D341Med (cell line): ENCODE measurements at places on chromosomes 3 and 15.

DNA sequence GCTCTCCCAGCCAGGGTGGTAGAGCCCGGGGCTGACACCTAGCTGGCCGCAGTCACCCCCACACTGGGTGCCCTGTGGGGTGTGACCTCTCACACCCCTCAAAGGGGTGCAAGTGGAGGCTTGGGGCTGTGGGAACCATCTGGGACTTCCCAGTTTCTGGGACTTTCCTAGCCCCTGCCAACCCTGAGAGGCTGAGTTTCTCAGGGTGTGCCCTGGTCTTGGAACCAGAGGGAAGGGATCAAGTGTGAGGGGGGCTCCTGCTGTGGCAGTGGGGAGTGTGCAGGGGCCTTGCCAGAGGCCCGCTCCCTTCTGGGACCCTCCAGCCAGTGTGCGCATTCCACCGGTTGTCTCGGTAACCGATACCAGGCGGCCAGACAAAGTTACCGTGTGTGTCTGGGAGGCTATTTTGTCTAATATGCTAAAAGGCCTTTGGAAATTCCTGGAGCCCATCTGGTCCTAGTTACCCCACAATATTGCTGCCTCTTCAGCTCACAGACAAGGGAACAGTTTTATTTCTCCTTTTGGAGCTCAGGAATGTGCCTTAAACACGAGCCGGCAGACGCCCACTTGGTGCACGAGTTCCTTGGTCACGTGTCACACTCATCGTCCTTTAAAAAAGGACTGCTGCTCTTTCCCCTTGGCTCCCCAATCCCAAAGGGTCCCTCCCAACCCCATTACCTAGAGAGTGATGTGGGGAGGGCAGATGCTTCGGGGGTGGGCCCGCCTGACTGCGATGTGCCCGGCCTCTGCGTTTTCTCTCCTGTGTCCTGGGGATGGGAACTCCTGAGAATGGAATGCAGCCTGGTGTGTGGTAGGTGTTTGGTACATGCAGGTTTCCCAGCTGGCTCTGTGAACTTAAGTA lies 33.2 kb downstream of the HDAC11 start:
- DNase-seq = no peak

DNA sequence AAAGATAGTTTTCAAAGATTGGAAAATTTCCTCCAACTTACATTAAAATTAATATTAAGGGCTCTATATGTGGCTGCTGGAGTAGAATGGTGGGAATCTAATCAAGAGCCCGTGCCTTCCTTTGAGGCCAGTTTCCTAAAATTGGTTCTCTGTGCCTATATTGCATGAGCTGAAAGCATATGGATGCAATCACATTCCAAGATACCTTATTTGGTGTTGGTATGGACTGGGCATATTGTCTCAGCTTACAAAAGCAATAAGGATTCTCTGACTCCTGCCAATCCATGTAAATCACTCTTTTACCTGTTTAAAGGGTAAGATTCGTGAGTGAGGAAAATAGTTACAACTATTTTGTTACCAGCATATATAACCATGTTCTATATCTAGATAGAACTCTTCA lies 111.6 kb downstream of the GREM1 start:
- no peak for DNase-seq

DNA sequence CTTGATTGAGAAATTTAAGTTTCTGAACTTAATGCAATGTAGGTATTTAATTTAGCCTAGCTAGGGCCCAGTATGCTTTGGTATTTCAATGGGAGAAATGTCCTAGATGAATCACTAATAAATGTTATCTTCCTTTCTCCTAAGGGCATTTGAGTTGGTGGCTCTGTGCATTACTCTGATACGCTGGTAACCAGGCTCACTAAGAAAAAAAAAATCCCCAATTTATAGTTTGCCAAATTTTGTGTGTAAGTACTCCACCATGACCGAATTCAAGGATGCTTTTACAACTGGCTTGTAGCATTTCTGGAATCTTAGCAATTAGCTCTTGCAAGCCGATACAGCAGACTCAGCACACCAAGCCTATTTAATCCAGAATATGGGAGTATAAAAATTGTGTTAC lies 94.6 kb upstream of the LPP start:
- DNase-seq = no peak

DNA sequence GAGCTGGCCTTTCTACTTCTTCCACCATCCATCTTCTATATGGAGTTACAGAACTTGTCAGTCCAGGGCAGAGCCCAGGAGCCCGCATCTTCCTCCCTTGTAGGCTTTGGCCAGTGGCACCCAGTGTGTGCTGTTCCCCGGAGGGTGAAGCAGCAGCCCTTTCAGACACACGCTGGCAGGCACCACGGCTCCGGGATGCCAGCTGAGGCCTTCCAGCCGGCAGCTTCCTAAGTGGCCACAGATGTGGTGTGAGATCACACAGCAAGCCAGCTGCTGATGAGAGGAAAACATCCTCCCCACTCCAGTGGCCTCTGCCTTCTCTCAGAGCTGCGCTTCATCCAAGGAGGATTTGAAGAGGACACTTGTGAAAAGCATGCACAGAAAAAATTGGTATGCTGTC lies 24.1 kb downstream of the CRABP1 start:
- no peak for DNase-seq

DNA sequence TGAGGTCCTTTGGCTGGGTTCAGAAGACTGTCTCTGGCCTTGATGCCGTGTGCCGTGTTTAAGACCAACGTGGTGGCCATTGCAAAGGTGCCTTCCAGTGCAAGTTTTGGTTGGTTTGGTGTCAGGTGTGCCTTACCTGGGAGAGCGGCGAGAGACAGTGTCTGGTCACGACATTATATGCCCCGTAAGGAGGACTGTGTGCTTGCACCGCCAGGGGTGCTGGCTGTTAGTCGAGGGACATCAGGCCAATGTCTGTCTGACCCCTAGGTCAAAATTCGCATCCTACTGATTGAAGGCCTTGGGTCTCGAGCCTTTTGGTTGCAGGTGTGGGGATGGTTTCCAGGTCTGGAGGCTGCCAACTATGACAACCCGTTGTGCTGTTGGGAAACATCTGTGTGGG lies 111.9 kb downstream of the SNRPN start:
- no peak for DNase-seq

DNA sequence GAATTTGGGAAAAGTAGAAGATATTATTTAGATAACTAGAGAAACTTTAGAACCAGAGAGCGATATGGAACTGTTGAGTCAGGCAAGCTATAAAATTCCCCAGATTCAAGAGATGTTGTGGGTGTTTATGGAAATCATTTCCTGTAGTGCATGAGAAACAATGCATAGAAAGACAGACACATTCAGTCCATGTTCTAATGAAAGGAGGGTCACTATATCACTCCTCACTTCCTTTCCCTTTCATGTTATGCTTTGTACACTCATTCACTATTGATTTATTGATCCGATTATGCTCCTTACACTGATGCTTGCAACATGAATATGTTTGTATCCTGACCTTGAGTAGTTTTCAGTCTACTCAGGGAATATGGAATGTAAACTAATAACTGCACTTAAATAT lies 1459.9 kb upstream of the ALCAM start:
- DNase-seq = no peak

DNA sequence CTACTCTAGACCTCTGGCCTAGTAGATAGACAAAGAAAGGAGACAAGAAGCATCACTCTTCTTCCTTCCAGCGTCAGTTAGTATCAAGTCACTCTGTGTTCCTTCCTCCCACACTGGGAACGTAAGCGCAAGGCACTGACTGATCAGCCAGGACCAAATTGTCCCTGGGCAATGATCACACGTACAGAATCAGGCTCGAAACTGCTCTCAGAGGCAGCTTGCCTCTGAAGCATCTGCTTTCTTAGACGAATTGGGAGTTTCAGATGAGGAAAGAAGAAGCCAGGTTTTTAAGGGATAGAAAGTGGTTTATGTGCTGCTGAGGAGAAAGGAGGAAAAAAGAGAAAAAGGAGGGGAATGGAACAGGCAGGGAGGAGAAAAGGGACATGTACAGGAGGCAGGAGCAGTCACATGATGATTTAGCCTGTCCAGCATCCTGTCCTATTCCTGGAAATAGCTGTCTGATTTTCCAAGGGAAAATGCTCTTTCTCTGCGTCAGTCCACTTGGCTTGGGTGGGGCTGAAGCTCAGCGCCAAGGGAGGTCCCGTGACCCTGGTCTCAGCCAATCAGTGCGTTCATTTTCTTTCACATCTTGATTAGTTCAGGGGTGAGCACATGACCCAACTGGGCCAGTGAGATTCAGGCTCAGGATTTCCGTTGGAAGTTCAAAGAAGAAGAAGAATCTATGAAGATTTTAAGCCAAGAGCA lies 102.0 kb upstream of the PRICKLE2 start:
- DNase-seq = no peak

DNA sequence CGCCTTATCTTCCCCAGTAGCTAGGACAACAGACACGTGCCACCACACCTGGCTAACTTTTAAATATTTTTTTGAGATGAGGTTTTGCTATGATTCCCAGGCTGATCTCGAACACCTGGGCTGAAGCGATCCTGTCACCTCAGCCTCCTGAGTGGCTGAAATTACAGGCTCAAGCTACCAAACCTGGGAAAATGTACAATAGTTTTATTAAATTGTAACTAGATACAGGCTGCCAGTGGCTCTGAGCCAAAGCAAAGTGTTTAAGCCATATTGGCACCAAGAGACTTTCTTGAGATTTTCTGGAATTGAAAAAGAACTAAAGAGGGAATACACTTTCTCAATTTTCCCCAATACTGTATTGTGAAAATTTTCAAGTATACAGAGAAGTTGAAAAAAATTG lies 204.3 kb downstream of the SUCLG2 start:
- DNase-seq = no peak

DNA sequence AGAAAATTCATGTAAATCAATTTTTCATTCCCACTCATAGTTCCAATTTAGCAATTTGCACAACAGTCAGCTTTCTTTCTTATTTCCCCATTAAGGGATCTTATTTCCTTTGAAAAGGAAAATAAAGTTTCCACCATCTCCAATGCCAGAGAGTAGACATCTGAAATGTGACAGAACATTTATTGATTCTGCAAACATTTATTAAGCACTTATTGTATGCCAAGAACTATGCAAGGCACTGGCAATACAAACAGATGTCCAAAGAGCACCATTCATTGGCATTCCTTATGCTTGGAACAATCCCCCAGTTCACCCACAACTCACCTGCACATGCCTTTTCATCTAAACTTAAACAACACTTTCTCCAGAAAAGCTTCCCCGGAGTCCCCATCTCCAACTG lies 2.5 kb upstream of the TFDP2 start:
- no peak for DNase-seq

GRCh38 chr3:20288050-20288449 lies 102.0 kb upstream of the SGO1 start:
- DNase-seq = no peak

- no peak for DNase-seq
Observed at GRCh38 chr15:36784098-36784670, 204.8 kb downstream of the CDIN1 start.

DNA sequence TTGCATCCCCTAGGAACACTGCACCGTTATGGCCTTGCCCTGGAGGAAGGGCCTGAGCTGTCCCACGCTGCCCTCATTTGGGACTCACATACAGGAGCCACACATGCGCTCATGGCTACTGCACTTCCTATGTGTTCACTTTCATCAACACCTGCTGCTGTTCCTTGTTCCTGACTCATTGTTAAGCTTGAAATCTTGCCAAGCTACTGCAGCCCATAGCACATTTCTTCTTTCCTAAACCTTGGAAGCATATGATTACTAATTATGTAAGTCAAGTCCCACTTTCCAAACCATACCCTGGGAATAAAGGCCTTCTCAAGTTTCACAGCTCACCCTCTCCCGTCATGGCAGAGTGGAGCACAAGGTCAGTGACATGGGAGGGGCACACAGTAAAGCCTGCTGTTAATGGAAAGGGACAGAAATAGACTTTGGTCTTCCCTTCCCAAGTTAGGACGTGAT lies 307.9 kb downstream of the CLSTN2 start:
- DNase-seq = no peak

GRCh38 chr15:84638103-84638502 lies 16.0 kb downstream of the WDR73 start:
- no peak for DNase-seq

DNA sequence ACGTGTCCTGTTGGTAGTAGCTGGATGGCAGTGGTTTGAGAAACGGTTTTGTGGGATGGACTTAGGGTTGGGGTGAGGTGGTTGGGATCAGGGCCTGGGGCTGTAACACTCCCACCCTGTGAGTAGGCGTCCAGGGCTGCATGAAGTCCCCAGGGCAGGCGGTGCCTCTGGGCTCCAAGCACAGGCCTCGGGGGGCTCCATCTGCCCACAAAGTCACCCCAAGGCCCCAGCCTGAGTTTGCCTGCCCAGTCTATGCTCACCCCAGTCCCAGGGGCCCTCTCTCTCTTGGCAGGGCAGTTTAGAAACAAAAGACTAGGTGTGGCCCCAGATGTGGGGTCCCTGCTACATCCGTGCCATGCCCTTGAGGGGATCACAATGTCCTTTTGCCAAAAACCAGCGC lies 86.9 kb upstream of the PRR23E start:
- DNase-seq = no peak

GRCh38 chr3:62888180-62888579 lies 13.0 kb upstream of the CADPS start:
- peak; percentile 30 for DNase-seq

DNA sequence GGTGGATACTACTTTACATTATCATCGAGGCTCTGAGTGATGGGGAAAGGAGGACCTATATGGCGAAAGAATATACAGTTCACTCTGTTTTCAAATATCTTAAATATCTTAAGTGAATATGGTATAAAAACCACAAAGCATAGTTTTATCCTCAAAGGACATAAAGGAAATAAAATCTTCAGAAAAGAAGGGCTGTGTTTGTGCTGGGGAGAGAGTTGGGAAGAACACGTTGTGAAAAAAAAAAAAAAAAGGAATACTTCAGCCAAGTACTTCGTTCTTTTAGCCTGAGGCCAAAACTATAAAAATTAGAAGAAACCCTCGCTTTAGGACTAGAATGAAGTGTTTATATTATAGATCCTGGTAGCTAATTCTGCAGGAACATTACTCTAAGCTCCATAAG lies 10.2 kb upstream of the TMEM212 start:
- no peak for DNase-seq

GRCh38 chr15:69573815-69574475 lies 121.3 kb downstream of the RPLP1 start:
- DNase-seq = no peak

- no peak for DNase-seq
Observed at GRCh38 chr15:40938536-40938870, 9.4 kb downstream of the DLL4 start.

DNA sequence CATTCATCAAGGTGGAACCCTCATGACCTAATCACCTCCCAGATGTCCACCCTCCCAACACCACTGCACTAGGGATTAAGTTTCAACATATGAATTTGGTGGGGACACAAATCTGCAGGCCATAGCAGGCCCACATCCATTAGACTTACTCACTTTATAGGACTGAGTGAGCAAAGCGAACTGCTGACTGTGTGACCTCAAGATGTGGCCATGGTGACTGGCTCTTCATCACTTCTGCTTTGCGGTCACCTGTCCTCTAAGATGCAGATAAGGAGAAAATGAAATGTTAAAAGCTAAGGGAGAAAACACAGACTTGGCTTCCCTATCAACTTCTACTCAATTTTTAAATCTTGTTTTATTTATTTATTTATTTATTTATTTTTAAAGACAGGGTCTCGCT lies 14.5 kb upstream of the DCP1A start:
- no peak for DNase-seq

DNA sequence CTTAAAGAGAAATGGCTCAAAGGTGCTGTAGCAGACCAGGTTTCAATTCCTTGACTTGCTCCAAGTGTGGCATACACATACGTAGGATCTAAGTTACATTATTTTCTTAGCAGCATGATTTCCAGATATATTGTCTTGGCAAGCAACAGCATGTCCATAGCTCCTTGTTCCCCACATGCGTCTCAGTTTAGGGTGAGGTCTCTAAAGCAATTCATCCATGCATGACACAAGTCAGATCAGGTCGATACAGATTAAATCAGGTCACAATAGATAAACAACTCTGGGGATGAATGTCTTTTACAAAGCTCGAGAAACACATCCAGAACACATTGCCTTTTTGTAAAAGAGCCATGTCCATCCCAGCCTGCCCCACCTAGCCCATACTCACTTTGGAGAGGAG lies 108.9 kb upstream of the ABHD17C start:
- DNase-seq = no peak
